ENCODE measurements at places on chromosomes 2 and 18.
A peak's percentile ranks its signal among the peaks of the same experiment; 100 is the strongest.

GRCh38 chr18:63138436-63139340, 180.9 kb downstream of the BCL2 start:
- no peak for DNase-seq

DNA sequence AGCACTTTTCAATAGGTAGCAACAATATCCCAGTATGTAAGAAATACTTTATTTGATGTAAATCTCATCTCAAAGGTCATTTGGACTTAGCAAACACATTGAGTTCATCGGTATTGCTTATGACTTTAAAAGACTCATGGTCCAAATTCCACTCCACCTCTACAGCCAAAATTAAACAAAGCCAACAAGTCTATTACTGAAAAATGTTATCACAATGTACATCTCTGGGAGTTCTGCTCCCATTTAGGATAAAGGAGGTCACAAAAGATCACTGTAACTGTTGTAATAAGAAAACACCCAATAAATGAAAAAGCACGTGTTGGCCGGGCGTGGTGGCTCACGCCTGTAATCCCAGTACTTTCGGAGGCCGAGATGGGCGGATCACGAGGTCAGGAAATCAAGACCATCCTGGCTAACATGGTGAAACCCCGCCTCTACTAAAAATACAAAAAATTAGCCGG, 50.0 kb downstream of the ESCO1 start:
- no peak for DNase-seq

- peak; percentile 71 for DNase-seq
Measured at GRCh38 chr2:237673130-237674001, 46.0 kb downstream of the LRRFIP1 start.

DNA sequence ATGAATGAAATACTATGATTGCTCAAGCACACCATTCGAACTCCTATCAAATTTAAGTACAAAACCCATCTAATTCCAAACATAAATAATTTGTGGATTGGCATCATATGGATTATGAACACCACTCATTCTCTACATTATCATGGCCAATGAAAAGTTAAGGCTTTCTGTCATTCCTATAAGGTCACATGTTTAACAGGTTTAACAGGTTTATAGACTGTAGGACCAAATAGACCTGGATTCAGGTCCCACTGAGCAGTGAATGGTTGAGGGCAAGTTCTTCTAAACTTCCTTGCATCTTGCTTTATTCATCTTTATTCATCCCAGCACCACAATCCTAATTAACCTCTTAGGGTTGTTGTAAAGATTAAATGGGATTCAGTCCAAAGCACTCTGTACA, 33.4 kb downstream of the FBXO36 start:
- DNase-seq: no peak

DNA sequence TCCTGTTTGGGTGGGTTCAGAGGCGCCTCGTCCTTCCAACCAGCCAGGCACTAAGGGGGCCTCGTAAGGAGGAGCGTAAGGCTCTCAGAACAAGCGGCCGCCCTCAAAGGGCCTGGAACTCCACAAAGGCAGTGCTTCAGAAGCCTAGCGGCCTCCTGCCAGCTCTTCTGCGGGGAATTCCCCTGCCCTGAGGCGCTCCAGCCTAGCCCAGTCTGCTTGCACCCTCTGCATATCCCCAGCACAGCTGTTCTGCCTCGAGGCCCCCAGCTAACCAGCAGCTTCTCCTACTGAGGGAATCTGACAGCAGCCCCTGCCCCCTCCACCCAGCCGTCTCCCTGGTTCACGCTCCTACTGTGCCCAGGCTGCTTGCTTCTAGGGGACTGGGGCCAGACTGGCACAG, 265.9 kb downstream of the TFCP2L1 start:
- no peak for DNase-seq

DNA sequence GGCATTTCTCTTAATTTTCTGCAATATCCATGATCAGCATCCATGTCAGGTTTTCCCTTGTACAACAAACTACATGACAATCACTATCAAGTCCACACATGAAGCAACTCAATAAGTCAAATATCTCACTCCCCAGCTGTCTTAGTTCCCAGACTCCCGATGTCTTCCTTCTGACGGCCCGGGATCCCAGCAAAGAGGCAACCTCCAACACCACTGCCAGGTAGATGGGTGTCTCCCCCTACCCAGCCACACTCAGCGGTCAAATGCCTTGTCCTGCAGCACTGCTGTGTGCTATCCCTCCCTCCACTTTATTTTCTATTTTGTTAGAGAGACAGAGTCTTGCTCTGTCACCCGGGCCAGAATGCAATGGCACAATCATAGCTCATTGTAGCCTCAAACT, 23.3 kb downstream of the TRABD2A start:
- DNase-seq: no peak

GRCh38 chr2:191113761-191114160, 37.0 kb downstream of the STAT4 start:
- no peak for DNase-seq

- no peak for DNase-seq
Measured at GRCh38 chr18:39841482-39842365, 2113.3 kb upstream of the PIK3C3 start.

- no peak for DNase-seq
Measured at GRCh38 chr2:167140767-167141166, 252.5 kb downstream of the XIRP2 start.

GRCh38 chr18:78721981-78722380, 257.6 kb upstream of the SALL3 start:
- DNase-seq: no peak

DNA sequence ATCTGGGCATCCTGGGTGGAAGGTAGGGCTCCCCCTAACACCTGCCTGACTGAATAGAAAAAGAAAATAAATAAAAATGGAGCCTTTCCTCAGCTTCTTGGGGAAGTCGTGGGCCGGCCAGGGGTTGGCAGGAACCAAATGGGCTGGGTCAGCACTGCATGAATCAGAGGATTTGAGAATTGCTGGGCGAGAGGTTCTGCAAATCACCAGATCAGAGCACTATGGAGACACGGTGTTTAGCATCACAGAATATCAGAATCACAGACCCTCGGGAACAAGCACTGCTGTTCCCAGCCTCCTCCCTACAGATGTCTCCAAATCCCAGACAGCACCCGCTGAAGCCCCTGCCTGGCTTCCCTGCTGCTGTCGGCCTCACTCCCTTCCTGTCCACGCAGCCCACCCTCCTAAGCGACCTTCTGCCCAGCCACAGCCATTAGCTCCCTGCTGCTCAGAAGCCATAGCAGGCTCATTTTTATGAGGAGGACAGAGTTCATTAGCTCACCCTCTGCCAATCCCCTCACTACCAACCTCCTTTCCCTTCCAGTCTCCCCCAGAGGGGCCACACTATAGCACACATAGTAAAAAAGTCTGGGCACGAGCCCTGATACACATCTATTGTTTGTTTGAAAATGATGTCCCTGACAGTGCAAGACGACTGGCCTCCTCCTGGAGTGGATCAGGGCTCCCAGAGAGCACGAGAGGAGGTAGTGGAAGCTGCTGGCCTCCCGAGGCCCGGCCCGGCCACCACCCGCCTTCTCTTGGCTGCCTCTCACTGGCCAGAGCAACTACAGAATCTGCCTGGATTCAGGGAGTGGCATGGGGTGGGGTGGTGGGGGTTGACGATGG, 64.6 kb upstream of the TAF1B start:
- DNase-seq: no peak

- no peak for DNase-seq
Measured at GRCh38 chr2:105426626-105427292, 27.9 kb upstream of the FHL2 start.

DNA sequence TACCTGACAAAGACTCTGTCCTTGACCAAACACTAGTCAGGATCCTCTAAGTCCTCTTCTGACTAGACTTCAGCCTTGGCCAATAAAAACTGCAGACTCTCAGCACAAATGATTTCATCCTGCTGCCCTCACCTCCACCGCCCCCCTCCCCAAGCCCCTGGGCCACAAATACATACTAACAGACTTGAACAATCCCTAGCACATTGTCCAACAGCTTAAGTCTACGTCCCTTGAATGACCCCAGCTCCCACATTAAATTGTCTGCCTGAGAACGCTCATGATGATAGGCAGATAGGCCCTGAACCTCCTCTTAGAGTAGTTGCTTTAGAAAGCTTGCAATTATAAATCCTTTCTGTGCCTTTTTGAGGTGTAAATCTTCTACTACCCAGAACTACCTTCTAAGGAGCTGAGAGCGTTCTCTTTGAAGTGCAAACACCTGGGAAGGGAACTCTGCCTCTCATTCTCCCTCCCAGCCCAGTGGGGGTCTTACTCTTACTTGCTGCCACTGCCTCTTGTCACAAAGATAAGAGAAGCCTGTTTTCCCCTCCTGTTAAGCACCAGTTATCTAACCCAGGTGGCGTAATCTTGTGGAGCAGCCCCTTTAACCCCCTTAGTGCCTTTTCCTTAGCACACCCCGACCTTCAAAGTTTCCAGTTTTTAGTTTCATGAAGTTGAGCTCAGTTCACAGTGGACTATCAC, 1225.6 kb downstream of the LRP1B start:
- DNase-seq: no peak

- DNase-seq: no peak
Measured at GRCh38 chr2:239296020-239296932, 104.5 kb downstream of the HDAC4 start.

- no peak for DNase-seq
Measured at GRCh38 chr2:40579247-40579646, 127.4 kb upstream of the SLC8A1 start.

GRCh38 chr2:181752301-181752700, 72.0 kb upstream of the NEUROD1 start:
- DNase-seq: no peak

GRCh38 chr2:175523001-175523400, 341.5 kb upstream of the ATP5MC3 start:
- no peak for DNase-seq

- no peak for DNase-seq
Measured at GRCh38 chr2:175187378-175187777, 5.9 kb upstream of the ATP5MC3 start.

DNA sequence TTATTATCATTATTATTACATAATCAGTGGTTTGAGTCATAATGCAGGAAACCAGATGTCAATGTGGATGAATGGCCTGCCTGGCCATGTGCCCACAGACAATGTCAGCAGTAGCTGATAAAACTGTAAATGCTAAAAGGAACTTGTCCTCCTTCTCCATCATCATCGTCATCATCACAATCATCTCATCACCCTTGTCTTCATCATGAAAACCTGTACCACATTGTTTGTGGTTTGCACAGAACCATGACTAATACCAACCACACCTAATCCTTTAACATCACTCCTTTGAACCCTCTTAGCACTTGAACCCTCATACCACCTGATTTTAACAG, 96.0 kb downstream of the HNMT start:
- no peak for DNase-seq

GRCh38 chr2:196959281-196959680, 32.8 kb upstream of the PGAP1 start:
- DNase-seq: no peak

GRCh38 chr18:67783196-67783946, 266.9 kb upstream of the DSEL start:
- no peak for DNase-seq

DNA sequence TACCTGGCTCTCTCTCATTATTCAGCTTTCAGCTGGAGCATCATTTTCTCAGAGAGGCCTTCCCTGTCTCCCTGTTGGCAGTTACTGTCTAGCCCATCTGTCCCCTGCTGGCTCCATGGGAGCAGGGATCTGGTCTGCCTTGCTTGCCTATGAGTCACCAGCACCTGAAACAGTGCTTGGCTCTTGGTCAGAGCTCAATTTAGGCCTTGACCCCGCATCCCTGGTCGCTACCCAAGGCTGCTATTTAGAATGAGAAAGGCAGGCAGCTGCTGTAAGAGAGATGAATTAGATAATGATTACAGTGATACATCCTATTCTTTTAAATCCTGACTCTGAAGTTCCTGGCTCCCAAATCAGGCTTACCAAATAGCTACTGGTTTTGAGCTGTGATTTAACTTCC, 32.9 kb downstream of the KCNE4 start:
- DNase-seq: no peak

DNA sequence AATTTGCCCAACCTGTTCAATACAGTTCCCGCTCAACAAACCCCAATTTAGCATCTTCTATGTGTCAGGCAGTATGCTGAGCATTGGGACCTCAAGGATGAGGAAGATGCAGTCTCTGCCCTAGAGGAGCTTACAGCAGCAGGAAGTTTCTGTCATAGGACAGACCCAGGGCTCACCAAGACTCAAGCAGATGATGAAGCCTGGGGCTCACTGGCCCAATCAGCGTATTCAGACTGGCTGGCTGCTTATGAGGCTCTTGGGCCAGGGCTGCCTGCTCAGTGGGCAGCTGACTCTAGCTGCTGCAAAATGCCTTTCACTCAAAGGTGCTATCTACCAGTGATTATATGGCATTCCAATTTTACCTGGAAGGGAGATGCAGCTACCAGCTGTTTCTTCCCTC, 2.1 kb downstream of the FAM178B start:
- no peak for DNase-seq

DNA sequence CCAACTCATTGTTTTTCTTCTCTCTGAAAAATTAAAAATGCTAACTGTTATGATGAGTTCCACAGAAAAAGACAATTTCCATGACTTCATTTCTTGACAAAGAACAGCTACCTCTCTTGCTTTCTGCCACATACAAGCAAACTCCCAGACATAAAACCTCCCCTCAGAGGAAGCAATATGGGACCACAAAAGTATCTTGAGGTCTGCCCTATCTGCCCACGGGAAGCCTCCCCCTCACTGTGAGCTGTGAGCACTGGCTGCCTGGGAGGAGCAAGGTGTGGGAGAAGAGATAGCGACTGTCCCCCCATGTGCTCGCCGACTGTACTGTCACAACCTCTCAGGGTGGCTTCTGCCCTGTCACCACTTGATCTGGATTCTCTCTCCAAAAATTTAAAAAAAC, 69.7 kb upstream of the NRP2 start:
- DNase-seq: no peak

DNA sequence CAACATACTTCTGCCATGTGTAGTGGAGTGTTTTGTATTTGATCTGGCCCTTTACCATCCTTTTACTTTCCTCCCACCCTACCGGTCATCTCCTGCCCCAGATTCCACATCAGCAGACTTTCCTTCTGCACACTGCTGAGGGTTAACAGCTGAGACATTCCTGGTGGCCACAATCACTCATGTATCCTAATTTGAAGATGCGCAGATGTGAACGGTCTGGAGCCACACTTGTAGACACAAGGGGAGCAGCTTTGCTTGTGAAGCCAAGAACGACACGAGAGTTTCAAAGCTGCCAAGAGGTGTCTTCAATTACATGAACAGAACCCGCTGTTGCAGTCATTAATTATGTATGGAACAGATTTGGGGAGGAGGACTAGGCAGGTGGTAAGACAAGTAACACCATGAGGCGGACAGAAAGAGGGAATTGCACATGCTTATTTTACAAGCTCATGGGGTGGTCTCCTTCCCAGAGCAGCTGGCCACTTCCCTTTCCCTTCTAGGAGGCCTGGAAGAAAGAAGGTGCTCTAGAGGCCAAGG, 260.7 kb upstream of the KLHL29 start:
- DNase-seq: no peak

- DNase-seq: no peak
Measured at GRCh38 chr2:5975401-5975800, 283.2 kb downstream of the SOX11 start.

- DNase-seq: no peak
Measured at GRCh38 chr2:177038787-177039484, 173.7 kb upstream of the HNRNPA3 start.

- DNase-seq: no peak
Measured at GRCh38 chr2:217797165-217797564, 205.6 kb downstream of the TNS1 start.

- DNase-seq: no peak
Measured at GRCh38 chr2:118350621-118351020, 262.4 kb downstream of the INSIG2 start.

- no peak for DNase-seq
Measured at GRCh38 chr2:127512362-127512761, 13.9 kb downstream of the IWS1 start.

All from activated B cell treated with CpG ODN at 0.5 μM for 24 hours (primary cell).